Type B pancreatic cell (in vitro differentiated cells): ENCODE measurements at places on chromosomes 5 and 9. TPM values are rescaled to one million over a fixed set of nuclear protein-coding genes. Genes with fewer than 3 reads are reported as not detected.

Gene IRX4
- total RNA-seq, result 1.6 and 6.0 TPM in 2 replicates

Gene CDKN2A
- 1.8 and 9.0 TPM in 2 replicates for total RNA-seq

Gene PCSK1
- total RNA-seq, result 13.6 and 49.2 TPM in 2 replicates

Gene TNFSF15
- 3.3 and 7.3 TPM in 2 replicates for total RNA-seq

Gene FOXD1
- 1.3 and 15.9 TPM in 2 replicates for total RNA-seq

Gene OR13F1
- not detected in 2 replicates for total RNA-seq

Gene PTBP3
- 78.6 and 174 TPM in 2 replicates for total RNA-seq

Gene PKD2L2
- not detected in 2 replicates for total RNA-seq

Gene SPINK4
- not detected in 2 replicates for total RNA-seq

Gene MARCHF3
- total RNA-seq, result 4.9 and 5.9 TPM in 2 replicates

Gene PWWP2A
- total RNA-seq, result 28.8 and 29.2 TPM in 2 replicates

Gene CYLC2
- total RNA-seq, result not detected in 2 replicates

Gene HRH2
- 1.8 and 2.9 TPM in 2 replicates for total RNA-seq

Gene PFN3
- total RNA-seq, result not detected in 2 replicates

Gene BTNL3
- 0.82 and 2.7 TPM in 2 replicates for total RNA-seq

Gene SPINK7
- total RNA-seq, result not detected in 2 replicates

Gene TMC1
- total RNA-seq, result not detected in 2 replicates

Gene PLAC8L1
- total RNA-seq, result 0.95 and 2.4 TPM in 2 replicates

Gene ABCA1
- total RNA-seq, result 16.2 and 20.8 TPM in 2 replicates

Gene PPWD1
- total RNA-seq, result 30.1 and 40.4 TPM in 2 replicates

Gene RLN1
- 0.41 and 1.9 TPM in 2 replicates for total RNA-seq

Gene C1QTNF2
- 0.21 and 0.31 TPM in 2 replicates for total RNA-seq

Gene RIOK2
- total RNA-seq, result 29.5 and 35.1 TPM in 2 replicates

Gene UGT3A2
- total RNA-seq, result 0.86 and 2.3 TPM in 2 replicates

Gene CAMK2A
- 0.26 and 3.7 TPM in 2 replicates for total RNA-seq

Gene NOL6
- 39.2 and 46.3 TPM in 2 replicates for total RNA-seq

Gene PNPLA7
- total RNA-seq, result 2.5 and 3.1 TPM in 2 replicates

Gene DBH
- 0.10 and 0.12 TPM in 2 replicates for total RNA-seq

Gene RGMB
- total RNA-seq, result 16.7 and 36.5 TPM in 2 replicates

Gene BARHL1
- total RNA-seq, result 0.14 TPM in 1 of 2 replicates, not detected in the other

Gene CDH12
- total RNA-seq, result 7.8 and 10.2 TPM in 2 replicates

Gene KIF4B
- 0.14 and 0.17 TPM in 2 replicates for total RNA-seq

Gene SLCO6A1
- total RNA-seq, result 0.43 and 1.4 TPM in 2 replicates

Gene RANBP3L
- total RNA-seq, result 0.53 TPM in 1 of 2 replicates, not detected in the other

Gene ENTREP1
- 3.0 and 4.1 TPM in 2 replicates for total RNA-seq

Gene DMRT3
- 0.74 and 0.80 TPM in 2 replicates for total RNA-seq

Gene DUSP1
- total RNA-seq, result 50.9 and 163 TPM in 2 replicates

Gene NDUFA8
- 65.4 and 68.7 TPM in 2 replicates for total RNA-seq

Gene IFNK
- total RNA-seq, result not detected in 2 replicates

Gene TAF1L
- total RNA-seq, result not detected in 2 replicates

Gene SLC34A1
- 0.12 and 0.22 TPM in 2 replicates for total RNA-seq

Gene PCDHA3
- total RNA-seq, result 0.24 and 2.6 TPM in 2 replicates

Gene CNOT6
- total RNA-seq, result 49.1 and 55.7 TPM in 2 replicates
